NCI-H187 (cell line): ENCODE measurements at places on chromosomes 1 and 21.
A peak's percentile ranks its signal among the peaks of the same experiment; 100 is the strongest.

DNA sequence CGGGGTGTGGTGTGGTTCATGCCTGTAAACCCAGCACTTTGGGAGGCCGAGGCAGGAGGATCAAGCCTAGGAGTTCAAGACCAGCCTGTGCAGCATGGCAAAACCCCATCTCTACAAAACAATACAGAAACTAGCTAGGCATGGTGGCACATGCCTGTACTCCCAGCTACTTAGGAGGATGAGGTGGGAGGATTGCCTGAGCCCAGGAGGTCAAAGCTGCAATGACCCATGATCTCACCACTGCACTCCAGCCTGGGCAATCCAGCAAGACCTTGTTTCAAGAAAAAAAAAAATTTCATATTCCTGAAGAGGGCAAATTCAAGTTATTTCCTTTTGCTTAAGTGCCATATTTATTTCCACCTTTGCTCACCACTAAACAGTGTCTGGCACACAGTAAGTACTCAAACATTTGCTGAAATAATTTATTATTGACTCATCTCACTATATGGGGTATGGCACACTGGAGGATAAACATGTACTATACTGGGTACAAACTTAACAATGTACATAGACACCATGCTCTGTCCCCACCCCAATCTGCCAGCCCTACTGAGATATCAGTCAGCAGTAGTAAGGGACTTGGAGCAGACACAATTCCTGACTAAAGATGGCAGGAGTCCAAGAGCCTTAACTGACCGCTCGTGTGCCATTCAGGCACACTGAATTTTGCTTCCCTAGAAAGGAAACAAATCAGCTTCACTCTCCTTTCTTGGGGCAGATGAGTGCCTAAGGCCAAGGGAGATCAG, 15.5 kb downstream of the MEAF6 start:
- DNase-seq = no peak

- no peak for DNase-seq
Observed at GRCh38 chr1:241771117-241771516, 76.9 kb upstream of the EXO1 start.

GRCh38 chr1:176949033-176949662, 215.4 kb downstream of the ASTN1 start:
- DNase-seq = no peak

- DNase-seq = no peak
Observed at GRCh38 chr1:71634159-71634558, 553.3 kb upstream of the ZRANB2 start.

GRCh38 chr1:3430406-3430805, 24.1 kb upstream of the ARHGEF16 start:
- no peak for DNase-seq

DNA sequence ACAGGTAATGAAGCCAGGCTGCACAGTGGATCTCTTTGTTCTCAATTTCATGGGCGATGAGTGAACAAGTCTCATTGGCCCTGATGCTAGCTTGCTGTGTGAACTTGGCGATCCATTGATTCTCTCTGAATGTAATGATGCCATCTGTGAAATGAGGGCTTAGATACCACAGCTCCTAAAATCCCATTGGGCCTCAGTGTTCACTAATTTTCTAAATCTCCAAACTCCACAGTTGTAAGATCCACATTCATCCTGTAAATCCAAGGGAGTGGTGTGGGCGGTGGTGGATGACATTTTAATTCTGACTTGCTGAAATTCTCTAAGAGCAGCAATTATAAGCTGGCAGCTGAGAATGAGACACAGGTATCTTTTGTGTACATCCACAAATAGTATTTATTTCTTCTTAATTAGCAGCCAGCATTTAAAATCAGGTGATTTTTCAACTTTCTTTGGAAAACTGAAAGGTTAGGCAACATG, 9.6 kb upstream of the ACTL8 start:
- DNase-seq = no peak

GRCh38 chr1:107767156-107767582, 197.8 kb downstream of the VAV3 start:
- DNase-seq = no peak

DNA sequence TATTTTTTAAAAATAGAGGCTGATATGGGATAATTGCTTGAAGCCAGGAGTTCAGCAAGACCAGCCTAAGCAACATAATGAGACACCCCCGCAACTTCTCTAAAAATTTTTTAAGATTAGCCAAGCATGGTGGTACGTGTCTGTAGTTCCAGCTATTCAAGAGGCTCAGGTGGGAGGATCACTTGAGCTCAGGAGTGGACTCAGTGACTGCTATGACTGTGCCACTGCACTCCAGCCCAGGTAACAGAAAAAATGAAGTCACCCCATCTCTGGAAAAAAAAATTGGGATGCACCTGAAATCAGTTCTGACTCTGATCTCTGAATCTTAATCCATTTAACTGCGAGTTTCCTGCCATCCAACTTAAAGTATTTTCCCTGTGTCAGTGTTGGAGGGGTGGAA, 124.2 kb downstream of the MRPS6 start:
- DNase-seq = no peak

GRCh38 chr21:15027056-15027455, 37.7 kb downstream of the NRIP1 start:
- no peak for DNase-seq

DNA sequence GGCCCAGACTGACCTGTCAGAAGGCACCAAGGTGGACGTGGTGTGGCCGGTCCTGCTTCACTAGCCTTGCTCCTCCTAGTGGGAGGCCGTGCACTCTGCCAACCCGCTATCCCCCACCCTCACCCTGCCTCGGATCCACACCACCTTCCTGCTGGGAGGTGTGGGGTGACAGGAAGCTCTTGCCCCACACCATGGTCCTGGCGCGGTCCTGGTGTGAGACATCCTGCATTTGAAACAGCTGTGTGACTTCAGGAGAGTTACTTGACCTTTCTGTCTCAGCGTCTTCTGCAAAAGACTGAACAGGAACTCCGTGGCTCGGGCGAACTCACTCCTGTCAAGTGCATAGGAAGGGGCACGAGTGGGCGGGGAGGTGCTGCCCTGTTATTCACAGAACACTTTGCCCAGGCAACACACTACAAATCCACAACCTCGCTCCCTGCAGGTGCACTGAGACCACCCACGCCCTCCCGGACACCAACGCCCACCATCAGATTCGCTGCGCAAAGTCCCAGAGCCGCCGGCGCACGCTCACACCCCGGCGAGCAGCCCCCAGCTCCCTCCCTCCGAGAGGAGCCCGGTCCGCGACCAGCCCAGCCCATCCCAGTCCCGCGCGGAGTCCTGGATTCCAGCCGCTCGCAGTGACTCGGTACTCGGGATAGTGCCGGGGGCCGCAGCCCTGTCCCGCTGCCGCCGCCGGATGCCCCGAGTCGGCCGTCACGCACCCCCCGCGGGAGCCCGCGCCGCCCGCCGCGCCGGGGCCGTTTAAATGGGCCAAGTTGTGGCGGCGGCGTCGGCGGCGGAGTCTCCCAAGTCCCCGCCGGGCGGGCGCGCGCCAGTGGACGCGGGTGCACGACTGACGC, at the start of gene SAMD11:
SAMD11 (plus strand) TSS at position 793 of the 860 bp plus-strand sequence. CDS start 509 bp downstream, outside the sequence.
- DNase-seq = peak; percentile 34

DNA sequence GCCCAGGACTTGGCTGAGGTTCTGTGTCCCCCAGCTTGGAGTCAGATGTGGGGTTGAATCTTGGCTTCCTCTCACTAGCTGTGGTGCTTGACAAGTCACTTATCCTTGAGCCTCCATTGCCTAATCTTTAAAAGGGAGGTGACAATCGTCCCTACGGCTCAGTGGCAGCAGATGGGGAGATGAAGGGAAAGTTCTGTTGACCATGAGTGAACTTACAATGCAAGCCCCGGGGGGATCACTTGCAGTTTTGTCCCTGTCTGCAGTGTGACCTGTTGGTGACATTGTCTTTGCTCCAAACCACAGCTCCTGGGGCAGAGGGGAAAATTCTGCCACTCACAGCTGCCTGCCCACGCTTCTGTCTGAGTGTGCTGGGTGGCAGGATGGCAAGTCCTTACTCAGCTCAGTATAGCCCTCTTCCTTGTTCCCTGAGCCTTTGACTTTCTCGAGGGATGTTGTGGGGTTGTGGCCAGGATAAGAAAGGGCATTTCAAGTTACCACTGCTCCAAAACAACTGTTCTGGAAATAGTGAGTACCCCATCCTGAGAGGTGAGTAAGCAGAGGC, 1.7 kb downstream of the PCSK9 start:
- no peak for DNase-seq

- DNase-seq = no peak
Observed at GRCh38 chr21:21039624-21040170, 41.5 kb downstream of the NCAM2 start.

- no peak for DNase-seq
Observed at GRCh38 chr1:202245391-202245790, 51.8 kb downstream of the LGR6 start.

GRCh38 chr1:210828996-210829596, 304.9 kb downstream of the KCNH1 start:
- no peak for DNase-seq

DNA sequence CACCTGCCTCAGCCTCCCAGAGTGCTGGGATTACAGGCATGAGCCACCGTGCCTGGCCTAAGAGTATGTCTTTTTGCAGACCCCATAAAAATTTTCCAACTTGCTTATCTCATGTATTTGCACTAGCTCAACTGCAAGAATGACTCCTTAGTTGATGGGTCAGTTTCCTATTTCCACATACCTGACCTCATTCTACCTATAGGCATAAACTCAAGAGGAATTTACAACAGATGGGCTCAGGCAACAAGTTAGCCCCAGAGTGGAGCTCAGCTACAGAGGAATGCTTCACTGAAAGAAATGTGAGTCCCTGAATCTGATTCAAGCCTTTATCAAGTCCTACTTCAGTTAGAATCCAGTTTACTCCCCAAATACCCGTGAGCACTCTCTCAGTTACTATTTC, 5.3 kb upstream of the SLC37A1 start:
- DNase-seq = no peak

- no peak for DNase-seq
Observed at GRCh38 chr1:184539580-184539979, 152.8 kb downstream of the C1orf21 start.

DNA sequence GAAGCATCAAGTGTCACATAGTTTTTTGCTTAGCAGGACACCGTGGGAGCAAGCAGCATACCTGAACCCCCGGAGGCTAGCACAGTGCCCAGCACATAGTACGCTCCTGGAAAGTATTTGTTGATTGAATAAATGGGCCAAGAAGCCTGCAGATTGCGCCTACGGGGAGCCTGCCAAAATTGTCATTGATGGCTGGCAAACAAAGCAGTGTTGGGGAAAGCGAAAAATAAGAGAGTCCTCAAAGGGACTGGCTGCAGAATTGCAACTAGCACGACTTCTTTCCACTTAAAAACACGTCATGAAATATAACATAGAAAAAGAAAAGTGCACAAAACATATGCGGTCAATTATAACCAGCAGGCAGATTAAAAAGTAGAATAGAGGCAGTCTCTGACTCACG, 125.2 kb upstream of the GALNT2 start:
- DNase-seq = no peak

DNA sequence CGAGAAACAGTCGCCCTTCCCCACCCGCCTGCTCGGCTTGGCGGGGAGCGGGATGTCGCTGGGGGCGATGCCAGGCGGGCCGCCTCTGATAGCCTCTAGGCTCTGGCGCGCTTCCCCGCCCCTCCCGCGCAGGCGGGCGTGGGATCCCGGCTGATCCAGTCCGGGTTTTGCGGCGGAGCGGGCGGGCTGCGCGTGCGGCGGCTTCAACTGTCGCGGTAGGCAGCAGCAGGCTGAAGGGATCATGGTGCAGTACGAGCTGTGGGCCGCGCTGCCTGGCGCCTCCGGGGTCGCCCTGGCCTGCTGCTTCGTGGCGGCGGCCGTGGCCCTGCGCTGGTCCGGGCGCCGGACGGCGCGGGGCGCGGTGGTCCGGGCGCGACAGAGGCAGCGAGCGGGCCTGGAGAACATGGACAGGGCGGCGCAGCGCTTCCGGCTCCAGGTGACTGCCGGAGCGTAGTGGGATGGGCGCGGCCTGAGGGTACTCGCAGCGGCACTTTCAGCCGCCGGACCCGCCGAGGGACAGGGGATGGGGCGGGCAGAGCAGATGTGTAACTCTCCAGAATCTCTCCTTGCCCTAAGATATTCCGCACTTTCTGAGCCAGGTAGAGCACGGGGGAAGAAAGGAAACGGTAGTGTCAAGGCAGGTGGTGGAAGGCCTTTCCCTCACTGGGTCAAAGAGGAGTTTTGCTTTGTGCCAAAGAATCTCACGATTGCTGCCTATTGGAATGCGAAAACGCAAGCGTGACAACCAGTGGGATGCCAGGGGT, at the start of gene FAAH:
FAAH (plus strand) TSS at position 210 of the 764 bp plus-strand sequence; CDS start at position 242, 32 bp downstream.
- peak; percentile 51 for DNase-seq
